RWPE2 (cell line): ENCODE measurements at places on chromosomes 13 and 19.

DNA sequence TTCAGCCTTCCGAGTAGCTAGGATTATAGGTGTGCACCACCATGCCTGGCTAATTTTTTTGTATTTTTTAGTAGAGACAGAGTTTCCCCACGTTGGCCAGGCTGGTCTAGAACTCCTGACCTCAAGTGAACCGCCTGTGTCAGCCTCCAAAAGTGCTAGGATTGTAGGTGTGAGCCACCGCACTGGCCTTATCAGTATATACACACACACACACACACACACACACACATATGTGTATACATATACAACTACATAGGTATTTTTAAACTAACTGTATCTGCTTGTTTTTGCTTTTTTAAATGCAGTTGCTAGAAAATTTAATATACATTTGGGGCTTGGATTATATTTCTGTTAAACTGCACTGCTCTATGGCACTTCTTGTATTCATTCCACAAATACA is 3.1 kb downstream of the CARD8 start:
- DNase-seq: no peak

GRCh38 chr13:108326309-108326708 is 56.8 kb downstream of the TNFSF13B start:
- DNase-seq: no peak

- DNase-seq: no peak
Measured at GRCh38 chr13:76879883-76880270, 6.3 kb downstream of the KCTD12 start.

DNA sequence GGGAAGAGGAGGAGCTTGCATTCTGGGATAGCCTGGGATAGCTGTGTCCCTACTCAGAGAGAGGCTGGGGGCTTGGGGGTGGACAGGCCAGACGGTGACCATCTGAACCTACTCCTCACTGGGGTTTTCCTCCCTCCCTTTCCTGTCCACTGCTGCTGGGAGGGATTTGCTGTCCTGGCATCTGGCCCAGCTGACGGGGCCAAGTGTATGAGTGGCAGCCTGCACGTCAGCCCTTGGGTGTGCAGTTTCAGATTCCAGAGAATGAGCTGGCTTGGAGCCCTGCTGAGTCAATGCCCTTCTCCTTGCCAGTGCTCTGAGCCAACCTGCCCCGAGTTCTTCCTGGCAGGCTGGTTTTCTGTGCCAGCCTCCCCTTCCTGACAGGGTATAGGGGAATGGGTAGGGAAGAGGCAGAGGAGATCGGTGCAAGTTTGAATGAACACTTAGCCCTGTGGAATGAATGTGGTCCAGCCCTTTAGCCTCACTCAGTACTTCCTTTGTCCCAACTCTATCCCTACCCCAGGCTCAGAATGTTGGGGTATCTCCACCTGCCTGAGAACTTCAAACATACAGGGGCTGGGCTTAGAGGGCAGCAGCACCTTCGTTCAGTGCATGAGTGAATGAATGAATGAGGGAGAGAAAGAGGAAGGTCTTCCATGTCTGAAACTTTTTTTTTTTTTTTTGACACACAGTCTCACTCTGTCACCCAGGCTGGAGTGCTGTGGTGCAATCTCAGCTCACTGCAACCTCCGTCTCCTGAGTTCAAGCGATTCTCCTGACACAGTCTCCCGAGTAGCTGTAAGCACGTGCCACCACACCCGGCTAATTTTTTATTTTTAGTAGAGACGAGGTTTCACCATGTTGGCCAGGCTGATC is 1.8 kb upstream of the ANGPTL4 start:
- peak; percentile 98 for DNase-seq

DNA sequence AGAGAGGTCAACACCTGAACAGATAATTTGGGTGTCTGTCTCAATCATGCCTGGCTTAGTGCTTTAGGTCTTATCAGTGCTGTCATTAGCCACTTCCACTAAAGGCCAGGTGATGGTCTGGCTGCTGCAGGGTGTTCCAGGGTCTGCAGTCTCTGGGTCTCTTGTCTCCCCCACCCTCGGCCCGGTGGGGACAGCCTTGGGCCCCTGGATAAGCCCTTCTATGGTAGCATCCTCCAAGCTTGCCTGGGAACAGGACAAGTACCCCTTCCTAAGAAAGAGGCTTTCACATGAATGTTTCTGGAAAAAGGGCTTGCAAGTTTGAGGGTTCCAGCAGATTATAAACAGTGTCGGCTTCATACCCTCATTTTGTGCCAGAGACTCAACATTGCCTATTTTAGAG is 29.3 kb upstream of the ZNF536 start:
- no peak for DNase-seq

DNA sequence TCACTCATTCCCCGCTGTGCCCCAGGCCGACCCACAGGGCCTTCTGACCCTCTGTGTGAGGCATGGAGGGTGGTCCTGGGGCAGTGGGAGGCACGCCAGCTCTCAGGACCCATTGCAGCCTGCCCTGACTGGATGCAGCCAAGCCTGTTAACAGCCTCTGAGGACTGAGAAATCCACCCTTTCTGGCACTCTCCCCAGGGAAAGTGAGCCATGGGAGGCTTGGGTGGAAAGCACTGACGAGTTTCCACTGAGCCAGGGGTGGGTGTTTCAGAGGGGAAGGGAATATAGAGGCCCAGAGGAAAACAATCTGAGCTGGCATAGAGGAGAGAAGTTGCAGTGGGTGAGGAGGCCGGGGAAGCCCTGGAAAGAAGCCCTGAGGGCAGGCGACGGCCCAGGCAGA is 30.6 kb upstream of the SLC7A10 start:
- no peak for DNase-seq

DNA sequence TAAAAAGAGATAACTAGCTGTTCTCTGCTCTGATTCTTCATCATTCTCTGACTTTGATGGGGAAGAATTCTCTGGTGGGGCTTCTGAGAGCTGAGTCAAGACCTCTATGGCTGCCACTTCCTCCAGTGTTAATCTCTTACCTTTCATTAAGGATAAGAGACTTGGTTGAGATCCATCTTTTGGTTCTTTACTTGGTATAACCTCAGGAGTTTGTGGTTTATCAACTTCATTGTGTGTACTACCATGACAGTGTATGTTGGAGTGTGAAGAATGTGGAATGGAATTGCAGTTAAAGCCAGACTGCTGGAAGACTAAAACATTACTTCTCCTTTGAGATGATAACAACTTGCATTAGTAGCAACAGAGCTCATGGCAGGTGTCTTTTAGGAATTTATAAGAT is 222.0 kb downstream of the SLITRK5 start:
- DNase-seq: no peak

- no peak for DNase-seq
Measured at GRCh38 chr19:6729573-6730152, 7.7 kb downstream of the GPR108 start.

DNA sequence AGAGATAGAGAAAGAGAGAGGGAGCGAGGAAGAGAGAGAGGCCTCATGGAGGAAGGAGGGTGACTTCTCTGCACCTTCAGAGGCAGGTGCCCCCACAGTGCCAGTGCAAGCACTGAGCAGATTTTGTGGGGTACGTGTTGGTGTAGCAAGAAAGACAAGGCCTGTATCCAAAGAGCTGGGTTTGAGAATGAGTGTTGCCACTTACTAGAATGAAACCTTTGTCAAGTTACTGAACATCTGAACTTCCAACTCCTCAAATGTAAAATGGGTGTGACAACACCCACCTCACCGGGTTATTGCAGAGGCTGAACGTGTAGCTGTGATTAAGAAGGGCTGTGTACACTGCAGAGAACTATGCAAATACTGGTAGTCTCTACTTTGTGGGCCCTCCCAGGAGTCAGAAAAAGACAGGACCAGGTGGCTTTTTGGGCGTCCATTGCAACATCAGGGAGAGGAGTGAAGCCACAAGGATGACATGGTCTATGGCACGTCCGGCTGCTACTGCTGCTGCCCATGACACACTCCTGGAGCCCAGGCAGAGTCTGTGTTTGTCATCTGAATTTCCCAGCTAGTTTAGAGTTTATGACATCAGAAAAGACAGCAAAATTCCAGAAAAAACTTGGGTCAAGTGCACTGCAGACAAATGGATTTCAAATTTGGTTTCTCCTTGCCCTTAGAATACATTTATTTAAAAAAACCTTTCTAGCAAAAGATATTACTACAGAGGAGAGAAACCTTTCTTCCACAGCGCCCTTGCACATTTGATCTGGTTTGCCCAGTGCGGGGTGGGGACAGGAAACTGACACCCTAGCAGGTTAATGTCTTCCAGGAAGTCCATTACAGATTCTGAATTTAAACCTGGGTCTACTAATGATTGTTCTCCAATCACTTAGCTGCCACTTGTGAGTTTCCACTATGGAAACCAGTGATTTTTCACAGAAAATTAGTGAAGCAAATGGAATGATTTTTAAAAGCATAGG is 54.0 kb upstream of the ATP12A start:
- no peak for DNase-seq

- no peak for DNase-seq
Measured at GRCh38 chr13:46666727-46667456, 113.9 kb downstream of the LRCH1 start.

DNA sequence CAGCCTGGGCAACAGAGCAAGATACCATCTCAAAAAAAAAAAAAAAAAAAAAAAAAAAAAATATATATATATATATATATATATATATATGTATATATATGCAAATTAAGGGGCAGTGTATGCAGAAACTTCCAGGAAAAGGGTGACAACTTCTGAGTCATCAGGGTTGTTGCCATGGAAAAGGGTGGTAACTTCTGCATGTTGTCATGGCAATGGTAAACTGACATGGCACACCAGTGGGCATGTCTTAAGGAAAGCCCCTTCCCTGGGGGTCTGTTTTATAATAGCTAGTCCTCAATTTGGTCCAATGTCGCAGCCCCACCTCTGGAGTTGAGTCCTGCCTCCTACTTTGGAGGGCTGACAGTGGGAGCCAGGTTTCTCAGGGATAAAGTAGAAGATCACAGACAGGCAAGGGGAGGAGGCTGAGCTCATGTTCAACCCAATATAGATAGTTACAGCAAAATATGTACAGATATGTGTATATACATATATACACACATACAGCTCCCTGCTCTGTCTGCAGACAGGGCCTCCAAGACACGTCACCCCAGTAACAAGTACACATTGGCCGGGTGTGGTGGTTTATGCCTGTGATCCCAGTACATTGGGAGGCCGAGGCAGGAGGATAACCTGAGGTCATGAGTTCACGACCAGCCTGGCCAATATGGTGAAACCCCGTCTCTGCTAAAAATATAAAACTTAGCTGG is 7.2 kb upstream of the FCHO1 start:
- DNase-seq: no peak

DNA sequence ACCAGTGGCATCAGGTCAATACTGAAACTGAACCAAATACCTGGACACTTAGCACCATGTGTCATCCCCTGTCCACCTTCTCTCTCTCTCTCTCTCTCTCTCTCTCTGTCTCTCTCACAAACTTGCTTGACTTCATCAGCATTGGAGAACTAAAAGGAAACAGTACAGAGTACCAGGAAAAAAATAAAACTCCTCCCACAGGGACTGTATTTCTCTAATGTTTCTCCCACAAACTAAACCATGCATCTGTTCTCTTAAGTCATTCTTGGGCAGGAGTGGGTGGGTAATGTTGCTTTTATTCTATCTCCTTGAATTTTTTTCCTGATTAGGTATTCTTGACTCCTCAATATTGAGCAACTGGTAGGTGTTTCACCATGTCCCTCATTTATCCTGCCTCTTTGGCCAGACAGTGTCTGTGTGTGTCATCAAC is 112.9 kb upstream of the CACNA1A start:
- DNase-seq: no peak

GRCh38 chr13:106686163-106686562 is 118.2 kb upstream of the ARGLU1 start:
- no peak for DNase-seq

GRCh38 chr13:99118179-99118578 is 82.5 kb upstream of the UBAC2 start:
- no peak for DNase-seq

GRCh38 chr13:24893863-24894262 is 129.9 kb downstream of the RNF17 start:
- no peak for DNase-seq

DNA sequence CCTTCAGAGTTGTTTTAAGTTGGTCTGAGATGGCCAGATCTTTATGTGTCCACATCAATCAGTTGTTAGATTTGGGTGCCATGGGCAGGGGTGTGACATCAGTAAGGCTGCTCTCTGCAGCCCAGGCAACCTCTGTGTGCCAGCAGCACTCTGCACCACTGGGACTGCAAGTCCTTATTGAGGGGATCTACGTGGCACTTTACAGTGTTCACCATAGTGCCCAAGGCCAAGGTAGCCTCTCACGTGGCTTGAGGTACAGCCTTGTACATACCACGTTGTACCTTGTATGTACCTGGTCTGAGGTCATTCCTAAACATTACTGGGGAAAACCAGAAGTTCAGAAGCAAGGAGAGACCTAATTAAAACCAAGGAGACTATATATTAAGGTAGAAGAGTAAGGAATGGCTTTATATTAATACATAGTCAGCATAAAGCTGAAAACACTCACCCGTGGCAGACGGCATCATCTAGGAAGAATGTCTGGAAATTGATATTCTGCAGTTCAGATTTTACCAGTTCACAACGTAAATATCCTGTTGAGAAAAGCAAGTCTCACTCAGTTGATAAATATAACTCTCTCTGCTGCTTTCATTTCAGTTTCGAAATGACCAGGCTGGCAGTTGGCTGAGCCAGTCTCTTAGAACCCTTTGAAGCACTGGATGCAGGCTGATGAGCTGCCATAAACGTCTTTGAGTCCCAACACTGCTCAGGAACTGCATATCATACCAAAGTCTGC is 128.8 kb downstream of the ZDHHC20 start:
- DNase-seq: no peak

DNA sequence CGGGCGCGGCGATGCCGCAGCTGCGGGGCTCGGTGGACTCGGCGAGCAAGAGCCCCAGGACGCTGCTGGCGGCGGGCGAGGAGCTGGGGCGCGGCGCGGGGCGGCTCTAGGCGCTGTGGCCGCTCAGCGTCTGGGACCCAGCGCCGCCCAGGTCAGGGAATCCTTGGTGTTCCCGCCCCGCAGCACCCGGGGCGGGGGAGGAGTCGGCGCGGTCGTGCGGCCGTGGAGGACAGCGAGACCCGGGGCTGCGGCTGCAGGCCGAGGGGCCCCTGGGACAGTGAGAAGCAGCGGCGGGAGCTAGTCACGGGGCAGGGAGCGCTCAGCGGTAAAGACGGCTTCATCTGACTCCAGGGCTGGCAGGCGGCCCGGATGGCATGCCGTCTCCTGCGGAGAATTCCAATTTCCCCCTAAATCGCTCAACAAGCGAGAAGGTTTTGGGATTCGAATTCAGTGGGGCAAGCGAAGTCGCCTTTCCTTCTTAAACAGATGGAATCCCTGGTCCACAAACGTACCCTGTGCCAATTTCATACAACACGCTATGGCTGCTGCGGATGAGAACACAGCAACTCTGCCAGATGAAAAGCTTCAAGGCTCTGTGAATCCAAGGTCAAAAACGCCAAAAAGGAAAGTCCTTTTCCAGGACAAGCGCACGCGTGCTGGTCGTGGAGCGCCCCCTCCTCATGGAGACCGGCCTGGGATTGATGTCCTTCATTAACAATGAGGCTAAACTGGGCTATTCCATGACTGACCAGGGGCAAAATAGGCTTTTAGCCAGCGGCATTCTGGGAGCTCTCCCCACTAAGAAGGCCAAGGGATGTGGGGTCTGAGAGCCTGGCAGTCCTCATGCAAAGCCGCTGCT is 4.2 kb upstream of the ZSCAN4 start:
- no peak for DNase-seq
